ENCODE measurements at places on chromosomes 11 and 22.

DNA sequence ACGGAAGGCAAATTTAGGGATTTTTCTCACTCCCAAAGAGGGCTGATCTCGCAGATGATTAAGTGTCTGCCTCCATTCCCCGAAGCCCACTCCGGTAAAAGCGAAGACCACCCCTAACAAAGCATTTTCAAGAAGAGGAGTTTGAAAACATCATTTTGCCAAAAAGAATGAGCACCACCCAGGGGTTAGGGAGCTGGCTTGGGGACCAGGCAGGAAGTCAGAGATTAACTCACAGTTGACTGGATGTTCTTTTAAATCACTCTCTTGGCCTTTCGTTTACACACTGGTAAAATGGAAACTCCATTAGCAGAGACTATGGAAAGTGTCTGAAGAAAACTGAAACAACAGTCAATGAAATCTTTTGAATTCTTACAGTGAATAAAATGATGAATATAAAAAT lies 7.9 kb upstream of the TRIM44 start:
- DNase-seq, result no peak

DNA sequence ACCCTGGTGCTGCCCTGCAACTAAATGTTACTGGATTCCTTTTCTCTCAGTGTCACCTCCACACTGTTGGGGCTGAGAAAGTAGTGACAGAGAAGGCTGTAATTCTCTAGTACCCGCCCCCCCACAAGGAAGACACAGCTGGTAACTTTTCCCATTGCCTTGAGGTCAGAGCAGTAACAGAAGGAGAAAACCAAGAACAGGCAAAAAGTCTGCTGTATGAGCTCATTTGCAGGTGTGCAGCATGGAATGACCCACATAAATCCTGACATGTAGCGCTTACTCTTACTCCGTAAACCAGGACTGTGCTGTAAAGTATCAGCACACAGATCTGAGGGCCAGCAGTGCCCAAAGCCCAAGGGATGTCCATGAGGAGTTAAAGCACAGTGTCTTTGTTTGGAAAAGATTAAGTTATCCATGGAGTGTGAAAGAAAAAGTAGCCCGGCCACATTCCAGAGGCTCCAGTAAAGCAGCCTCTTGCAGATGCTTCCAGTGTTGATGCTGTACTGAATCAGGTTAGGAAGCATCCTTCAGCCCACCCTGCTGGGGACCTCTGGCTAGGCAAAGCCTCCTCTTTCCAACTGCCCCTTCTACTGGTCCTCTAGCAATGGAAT lies 120.7 kb downstream of the PLEKHA7 start:
- DNase-seq, result no peak

DNA sequence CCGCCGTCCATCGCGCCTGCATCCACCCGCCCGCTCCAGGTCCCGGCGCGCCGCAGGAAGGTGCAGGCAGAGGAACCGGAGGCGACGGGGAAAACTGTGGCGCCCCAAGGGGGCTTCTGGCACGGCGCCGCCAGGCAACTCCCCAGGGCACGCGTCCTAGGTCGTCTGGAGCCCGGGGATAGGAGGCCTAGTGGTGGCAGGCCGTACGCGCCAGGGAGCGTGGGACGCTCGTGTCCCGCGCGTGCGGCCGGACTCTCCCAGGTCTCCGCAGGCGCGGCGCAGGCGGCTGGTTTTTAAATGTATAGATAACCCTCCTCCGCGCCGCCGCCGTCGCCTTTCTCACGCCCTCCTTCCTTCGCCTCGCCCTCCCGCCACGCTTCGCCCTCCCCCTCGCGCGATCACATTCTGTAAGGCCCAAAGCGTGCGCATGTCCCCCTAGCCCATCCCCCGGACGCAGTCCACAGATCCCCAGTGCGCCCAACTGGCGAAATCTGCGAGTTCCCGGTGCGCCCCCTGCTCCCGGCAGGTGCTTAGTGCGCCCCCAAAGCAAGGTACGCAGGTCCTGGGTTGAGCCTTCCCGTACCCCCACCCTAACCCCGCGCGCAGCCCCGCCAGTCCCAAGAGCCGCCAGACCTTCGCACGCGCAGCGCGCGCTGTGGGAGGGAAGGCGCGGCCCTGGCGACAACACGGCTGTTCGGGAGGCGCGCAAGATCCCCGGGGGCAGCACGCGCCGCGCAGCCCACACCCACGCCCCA lies at the start of gene ASCL2:
TSS of gene ASCL2 (minus strand) at position 267 of the 755 bp plus-strand sequence. CDS start at position 11, 256 bp downstream.
- no peak for DNase-seq

DNA sequence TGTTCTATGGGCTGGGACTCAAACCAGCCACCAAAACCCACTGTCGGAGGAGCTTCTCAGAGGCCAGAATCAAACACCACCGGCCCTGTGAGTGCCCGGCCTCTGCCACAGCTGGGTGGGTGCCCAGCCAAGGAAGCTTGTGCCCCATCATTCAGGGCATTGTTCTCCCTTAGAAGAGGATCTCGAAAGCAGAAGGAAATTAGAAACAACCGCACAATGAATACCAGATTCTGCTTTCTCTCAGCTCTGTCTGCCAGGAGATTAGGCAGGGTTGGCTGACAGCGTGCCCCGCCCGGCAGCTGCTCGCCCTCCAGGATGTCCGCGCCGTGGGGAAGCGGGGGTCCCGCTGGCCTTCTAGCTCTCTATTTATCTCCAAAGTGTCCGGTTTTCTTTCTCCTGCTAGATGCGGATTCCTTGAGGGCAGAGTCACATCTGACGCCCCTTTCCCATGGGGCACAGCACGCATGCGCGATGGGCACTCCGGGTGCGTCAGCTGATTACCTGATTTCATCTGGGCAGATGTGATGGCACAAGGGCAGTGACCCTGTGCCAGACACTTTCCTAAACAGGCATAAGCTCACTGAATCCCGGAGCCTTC lies 25.5 kb downstream of the SCGB1A1 start:
- DNase-seq, result peak; percentile 24

- DNase-seq, result no peak
These were observed 8.9 kb downstream of the MRTFA start for GRCh38 chr22:40627612-40628011.

GRCh38 chr11:34044664-34045485 lies 6.7 kb upstream of the CAPRIN1 start:
- DNase-seq, result peak; percentile 26

GRCh38 chr11:13224324-13224723 lies 53.3 kb upstream of the BMAL1 start:
- no peak for DNase-seq

- DNase-seq, result no peak
These were observed 1552.7 kb upstream of the TENM4 start for GRCh38 chr11:80993536-80993935.

GRCh38 chr11:78973876-78974275 lies 399.2 kb upstream of the NARS2 start:
- DNase-seq, result no peak

GRCh38 chr22:20904008-20904979 lies 12.9 kb upstream of the CRKL start:
- no peak for DNase-seq

- no peak for DNase-seq
These were observed 21.5 kb upstream of the CYP2D6 start for GRCh38 chr22:42151924-42152635.

DNA sequence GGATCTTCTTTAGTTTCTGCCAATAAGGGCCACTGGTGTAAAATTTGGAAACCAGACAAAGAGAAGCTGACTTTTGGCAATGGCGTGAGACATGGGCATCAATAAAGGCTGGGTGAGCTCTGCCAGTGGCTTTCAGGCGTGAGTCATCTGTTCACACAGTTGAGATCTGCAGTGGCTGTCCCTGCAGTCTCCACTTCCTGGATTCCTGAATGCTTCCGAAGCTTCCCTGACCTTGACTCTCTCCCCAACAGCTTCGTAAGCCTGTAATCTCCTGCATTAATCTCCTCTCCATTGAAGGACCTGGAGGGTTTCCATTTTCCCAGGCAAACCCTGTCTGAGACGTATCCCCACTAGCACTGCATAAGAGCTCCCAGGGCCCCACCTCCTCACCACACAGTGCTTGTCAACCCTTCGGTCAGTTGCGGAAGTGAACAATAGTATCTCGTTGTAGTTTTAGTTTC lies 574.7 kb downstream of the TBC1D22A start:
- no peak for DNase-seq

GRCh38 chr11:28835317-28835716 lies 727.1 kb downstream of the METTL15 start:
- no peak for DNase-seq

DNA sequence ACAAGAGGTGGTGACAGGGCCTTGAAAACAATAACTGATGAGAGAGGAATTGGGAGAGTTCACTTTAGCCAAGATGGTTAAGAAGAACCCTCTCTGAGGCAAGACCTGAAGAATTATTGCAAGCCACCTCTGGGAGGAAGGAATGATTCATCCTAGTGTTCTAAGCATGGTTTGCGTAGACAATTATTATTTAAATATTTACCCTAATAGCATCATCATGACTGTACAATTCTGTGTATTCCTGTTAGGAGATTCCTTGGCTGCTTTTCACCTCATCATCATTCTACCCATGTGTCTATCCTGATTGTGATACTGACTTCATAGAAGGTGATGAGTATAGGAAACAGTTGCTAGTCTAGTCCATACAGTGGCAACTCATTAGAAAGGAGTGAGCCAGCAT lies 264.4 kb downstream of the DDX10 start:
- no peak for DNase-seq

DNA sequence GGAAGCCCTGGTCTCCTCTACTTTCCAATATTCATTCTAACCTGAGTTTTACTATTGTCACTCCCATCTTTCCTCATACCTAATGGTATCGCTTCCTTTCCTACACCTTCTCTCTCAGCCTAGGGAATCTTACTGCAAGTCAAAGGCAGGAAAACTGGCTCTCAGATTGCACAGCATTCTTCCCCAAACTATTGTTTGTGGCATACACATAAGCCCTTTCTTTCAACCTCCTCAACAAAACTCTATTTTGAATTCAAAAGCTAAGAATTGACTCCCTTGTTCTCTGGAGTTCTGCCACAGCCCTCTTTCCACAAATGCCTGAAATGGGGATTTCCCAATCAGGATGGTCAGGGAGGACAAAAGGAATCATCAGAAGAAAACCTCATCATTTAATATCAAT lies 181.5 kb downstream of the FAM76B start:
- no peak for DNase-seq

DNA sequence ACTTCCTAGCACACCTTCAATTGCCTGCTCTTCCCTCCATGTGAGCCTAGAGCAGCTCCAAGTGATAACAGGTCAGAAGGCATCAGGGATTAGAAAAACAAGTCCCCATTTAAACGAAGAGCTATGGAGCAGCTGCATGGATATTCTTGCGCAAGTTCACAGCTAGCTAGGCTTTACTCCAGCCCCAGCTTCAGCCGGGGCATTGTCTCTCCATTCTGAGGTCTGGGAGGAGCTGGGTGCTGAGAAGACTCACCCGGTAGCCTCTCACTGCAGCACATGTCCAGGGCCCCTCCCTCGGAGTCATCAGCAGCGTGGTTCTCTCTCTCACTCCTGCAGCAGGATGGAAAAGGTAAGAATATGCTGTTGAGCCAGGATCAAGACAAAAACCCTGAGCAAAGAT lies 26.0 kb downstream of the PTPN5 start:
- DNase-seq, result no peak

GRCh38 chr22:44280665-44281188 lies 32.0 kb downstream of the SHISAL1 start:
- no peak for DNase-seq

GRCh38 chr11:17766590-17766989 lies 32.0 kb downstream of the KCNC1 start:
- no peak for DNase-seq

GRCh38 chr11:61771195-61771894 lies 18.9 kb downstream of the MYRF start:
- DNase-seq, result no peak

DNA sequence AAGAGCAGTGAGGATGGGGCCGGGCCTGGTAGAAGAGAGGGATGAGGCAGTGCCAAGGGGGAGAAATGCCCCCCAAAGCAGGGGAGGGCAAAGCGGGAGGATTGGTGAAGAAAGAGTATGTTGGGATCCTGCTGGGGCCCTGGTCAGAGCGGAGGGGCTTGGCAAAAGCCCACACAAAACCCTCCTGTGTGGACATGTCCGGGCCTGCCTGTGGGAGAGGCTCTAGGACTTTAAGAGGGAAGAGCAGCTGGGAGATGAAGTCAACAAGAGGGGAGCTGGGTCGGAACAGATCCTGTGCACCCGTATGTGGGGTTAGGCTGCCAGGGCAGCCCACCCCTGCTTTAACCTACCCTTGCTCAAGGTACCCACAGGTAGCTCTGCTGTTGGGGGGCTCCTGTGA lies 25.8 kb downstream of the ART5 start:
- no peak for DNase-seq

- no peak for DNase-seq
These were observed 1176.4 kb downstream of the BRD1 start for GRCh38 chr22:48651036-48651890.

DNA sequence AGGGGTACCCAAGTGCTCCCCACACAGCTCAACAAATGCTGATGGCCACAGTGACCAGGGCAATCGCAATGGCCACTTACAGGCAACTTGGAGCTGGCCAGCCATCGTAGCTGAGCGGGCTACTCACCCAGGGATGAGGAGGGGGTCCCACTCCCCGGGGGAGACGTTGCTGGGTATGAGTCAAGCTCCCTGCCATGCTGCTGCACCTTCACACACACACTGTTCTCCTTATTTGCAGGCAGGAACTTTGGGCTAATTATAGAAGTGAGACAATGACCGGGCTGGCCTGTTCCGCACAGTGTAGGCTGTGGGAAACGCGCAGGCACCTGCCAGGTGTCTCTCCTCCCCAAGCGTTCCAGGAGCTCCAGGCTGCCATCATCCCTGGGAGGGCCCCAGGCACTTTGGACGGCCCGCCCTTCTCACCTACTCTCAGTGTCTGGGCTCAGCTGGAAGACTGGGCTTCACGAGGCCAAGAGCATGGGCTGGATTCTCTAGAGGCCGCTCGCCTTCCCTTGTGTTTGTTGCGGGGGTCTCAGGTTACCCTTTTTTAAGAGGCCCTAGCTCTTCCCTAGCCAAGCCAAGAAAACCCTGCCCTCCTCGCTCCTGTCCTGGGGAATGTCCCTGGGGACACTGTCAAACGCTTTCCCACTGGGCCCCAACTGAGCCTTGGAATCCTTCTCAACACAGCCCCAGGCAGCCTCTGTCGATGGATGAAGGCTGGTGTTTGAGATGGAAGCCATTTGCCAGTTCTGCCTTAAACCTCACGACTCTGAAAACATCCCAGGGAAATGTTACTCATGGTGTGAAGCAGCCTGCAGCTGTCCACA lies 73.0 kb downstream of the RTL6 start:
- no peak for DNase-seq

GRCh38 chr11:100872951-100873740 lies 186.1 kb downstream of the ARHGAP42 start:
- DNase-seq, result no peak

- DNase-seq, result no peak
These were observed 67.5 kb upstream of the NNMT start for GRCh38 chr11:114228435-114229411.

- no peak for DNase-seq
These were observed 3.9 kb downstream of the TUBA8 start for GRCh38 chr22:18114495-18114894.

- DNase-seq, result no peak
These were observed 9.1 kb downstream of the SLC3A2 start for GRCh38 chr11:62889484-62890437.

- peak; percentile 97 for DNase-seq
These were observed 17.9 kb downstream of the CRELD2 start for GRCh38 chr22:49936018-49936972.
